ENCODE measurements at places on chromosomes 1 and 21.

DNA sequence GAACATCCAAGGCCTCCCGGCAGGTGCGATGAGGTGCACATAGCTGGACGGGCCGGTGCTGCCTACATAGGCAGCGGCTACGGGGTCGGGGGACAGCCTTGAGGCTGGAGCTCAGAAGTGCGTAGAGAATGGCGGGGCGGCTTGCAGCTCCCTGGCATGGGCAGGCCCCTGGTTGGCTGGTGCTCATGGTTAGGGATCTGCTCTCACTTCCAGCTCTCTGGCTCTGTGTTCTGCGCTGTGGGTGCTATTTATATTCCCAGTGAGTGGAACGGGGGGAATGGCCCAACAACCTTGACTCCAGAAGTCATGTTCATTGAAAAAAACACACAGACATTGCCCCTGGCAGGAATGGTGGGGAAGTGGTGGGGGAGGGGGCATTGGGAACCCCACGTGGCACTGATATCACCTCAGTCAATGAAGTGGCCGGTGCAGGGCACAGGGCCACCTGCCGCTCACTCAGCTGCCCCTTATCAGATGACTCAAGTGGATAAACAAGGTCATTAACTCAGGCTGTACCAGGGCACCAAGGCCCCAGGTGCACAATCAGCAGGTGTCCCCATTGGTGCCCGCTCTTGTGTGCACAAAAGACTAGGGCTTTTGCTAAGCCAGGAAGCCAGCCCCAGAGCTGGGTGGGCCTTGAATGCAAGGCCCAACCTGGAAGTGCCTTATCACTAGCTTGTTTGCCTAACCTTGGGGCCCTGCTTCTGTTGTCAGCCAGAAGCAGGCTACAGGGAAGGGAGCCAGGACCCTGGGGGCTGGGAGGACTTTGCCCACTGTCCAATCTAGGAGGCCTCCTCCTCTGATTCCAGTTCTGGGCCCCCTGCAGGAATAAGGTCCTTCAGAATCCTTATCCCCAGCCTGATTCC is at the start of gene NR0B2:
Gene NR0B2 (minus strand): TSS at position 222 of the 866 bp plus-strand sequence. CDS start 35 bp downstream, at position 187.
- H3K4me3 ChIP-seq = no peak within 1 kb of the TSS
- H3K27me3 ChIP-seq = no peaks in the 10 kb centered on the region
- H3K36me3 ChIP-seq = no peaks in the 10 kb centered on the region
- no peak within 1 kb of the TSS for H3K27ac ChIP-seq
- DNase-seq = no peak

GRCh38 chr1:180252638-180253536 is 22.8 kb downstream of the LHX4 start:
- no peak overlapping the region for H3K27ac ChIP-seq
- H3K4me1 ChIP-seq = no peaks in the 10 kb centered on the region
- H3K27me3 ChIP-seq = no peaks in the 10 kb centered on the region

DNA sequence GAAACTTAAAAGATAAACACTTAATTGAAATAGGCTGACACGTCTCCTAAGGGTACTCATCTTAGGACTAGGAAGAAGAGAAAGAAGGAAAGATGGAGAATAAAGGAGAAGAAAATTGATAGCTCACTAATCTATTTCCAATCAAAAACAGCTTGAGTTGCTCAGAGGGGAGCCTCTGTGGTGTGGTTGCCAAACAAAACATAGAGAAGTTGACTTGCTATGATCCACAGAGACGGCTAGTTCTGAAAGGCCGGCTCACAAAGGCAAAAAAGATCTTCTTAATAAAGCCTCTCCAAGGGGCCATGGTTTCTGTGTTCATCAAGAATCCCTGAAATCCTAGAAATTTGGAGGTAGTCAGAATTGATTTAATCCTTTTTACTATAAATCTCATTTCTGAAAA is 644.1 kb downstream of the LMO4 start:
- no peaks in the 10 kb centered on the region for H3K36me3 ChIP-seq
- H3K4me1 ChIP-seq = no peaks in the 10 kb centered on the region
- H3K4me3 ChIP-seq = no peak overlapping the region
- H3K27ac ChIP-seq = no peak overlapping the region
- no peak for DNase-seq

DNA sequence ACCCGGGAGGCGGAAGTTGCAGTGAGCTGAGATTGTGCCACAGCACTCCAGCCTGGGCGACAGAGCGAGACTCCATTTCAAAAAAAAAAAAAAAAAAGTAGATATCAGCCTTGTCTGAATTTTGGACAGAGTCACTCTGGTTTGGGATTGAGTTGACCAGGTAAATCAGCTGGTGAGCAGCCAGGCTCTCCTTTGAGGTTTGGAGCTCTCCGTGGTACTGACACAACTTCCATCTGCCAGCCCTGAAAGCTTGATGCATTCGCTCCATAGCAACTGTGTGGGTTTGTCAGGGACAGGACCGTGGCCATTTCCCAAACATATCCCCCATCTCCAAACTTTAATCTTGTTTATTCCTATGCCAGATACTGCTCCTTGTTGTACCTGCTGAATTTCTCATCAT is 155.2 kb downstream of the DMRTA2 start:
- no peaks in the 10 kb centered on the region for H3K27me3 ChIP-seq
- no peak overlapping the region for H3K4me3 ChIP-seq
- no peaks in the 10 kb centered on the region for H3K36me3 ChIP-seq
- no peak overlapping the region for H3K27ac ChIP-seq
- no peaks in the 10 kb centered on the region for H3K4me1 ChIP-seq

DNA sequence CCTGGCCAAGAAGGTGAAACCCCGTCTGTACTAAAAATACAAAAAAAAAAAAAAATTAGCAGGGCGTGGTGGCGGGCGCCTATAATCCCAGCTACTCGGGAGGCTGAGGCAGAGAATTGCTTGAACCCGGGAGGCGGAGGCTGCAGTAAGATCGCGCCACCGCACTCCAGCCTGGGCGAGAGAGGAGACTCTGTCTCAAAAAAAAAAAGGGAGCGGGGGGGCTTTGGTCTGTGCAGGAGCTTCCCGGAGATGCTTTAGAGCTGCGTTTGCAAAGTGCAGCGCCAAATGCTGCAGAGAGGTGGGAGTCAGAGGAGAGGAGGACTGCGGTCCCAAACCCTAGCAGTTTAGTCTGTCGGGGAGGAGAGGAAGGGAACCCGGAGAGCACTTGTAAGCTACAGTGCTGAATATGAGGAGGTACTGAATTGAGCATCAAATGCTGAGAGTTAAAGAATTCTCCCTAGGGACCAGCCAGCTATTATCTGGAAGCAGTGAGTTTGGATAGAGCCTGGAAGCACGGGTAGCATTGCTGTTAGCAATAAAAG is 569 bp downstream of the FALEC start:
- no peak for DNase-seq
- no peaks in the 10 kb centered on the region for H3K27me3 ChIP-seq
- H3K4me1 ChIP-seq = no peaks in the 10 kb centered on the region
- H3K4me3 ChIP-seq = peak overlapping the region; percentile 63
- no peak overlapping the region for H3K27ac ChIP-seq

- no peak for DNase-seq
- H3K36me3 ChIP-seq = no peaks in the 10 kb centered on the region
- H3K27ac ChIP-seq = no peak overlapping the region
- no peaks in the 10 kb centered on the region for H3K27me3 ChIP-seq
Observed at GRCh38 chr1:209989525-209989924, 51.5 kb downstream of the SYT14 start.

DNA sequence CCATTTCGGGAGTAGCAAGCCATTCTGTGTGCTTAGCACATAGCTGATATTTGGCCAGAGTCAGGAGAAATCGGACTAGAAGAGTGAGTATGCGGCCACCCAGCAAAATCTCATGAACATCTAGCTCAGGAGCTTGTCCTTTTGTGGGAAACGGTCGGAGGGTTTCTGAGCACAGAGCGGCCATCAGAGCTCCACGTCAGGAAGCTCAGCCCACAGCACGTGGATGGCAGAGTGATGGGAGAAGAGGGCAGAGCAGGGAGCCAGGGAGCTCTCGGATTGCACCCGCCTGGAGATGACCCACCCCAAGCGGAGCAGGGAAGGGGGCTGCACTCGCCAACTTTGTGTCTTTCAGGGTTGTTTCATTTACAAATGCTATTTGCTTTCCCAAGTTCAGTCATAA is 13.9 kb downstream of the RCAN3 start:
- H3K27me3 ChIP-seq = no peaks in the 10 kb centered on the region
- peaks cover 21% of the 10 kb centered on the region for H3K36me3 ChIP-seq
- no peak overlapping the region for H3K27ac ChIP-seq
- peaks cover 39% of the 10 kb centered on the region for H3K4me1 ChIP-seq
- DNase-seq = no peak
- no peak overlapping the region for H3K4me3 ChIP-seq

DNA sequence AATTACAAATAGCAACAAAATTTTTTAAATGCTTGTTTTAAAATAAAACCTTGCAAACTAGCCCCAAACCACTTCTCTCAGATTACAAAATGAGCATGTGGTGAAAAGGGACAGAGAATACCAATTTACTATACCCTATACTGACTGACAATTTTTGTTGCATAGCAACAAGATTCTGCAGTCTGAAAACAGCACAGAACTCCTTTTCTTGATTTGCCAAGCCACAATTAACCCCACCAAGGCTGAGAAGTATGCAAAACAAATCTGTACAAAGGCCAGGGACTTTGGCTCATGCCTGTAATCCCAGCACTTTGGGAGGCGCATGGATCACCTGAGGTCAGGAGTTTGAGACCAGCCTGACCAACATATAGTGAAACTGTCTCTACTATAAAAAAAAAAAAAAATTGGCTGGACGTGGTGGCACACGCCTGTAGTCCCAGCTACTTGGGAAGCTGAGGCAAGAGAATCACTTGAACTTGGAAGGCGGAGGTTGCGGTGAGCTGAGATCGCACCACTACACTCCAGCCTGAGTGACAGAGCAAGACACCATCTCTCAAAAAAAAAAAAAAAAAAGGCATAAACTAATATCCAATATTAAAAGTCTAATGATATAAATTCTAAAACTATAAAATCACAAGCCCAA is 21.8 kb downstream of the ENAH start:
- H3K4me3 ChIP-seq = no peak overlapping the region
- peaks cover 12% of the 10 kb centered on the region for H3K27me3 ChIP-seq
- H3K27ac ChIP-seq = no peak overlapping the region
- no peak for DNase-seq

DNA sequence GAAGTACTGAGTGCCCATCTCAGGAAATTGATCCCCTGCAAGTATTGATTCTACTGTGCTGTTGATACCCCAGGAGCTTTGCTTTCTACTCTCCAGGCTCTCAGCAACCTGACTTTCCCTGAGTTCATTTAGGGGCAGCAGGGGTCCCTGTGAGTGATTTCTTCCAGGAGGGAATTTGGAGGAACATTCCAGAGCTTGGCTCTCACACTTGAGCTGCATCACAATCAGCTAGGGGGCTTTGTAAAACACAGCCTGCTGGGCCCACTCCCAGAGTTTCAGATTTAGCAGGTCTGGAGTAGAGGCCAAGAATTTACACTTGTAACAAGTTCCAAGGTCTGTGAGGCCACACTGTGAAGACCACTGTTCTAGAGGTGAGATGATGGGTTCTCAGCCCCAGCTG is 16.1 kb upstream of the ACTL8 start:
- no peaks in the 10 kb centered on the region for H3K4me1 ChIP-seq
- H3K4me3 ChIP-seq = no peak overlapping the region
- DNase-seq = no peak
- H3K27ac ChIP-seq = no peak overlapping the region
- H3K36me3 ChIP-seq = no peaks in the 10 kb centered on the region

GRCh38 chr1:165129568-165130164 is 226.8 kb downstream of the LMX1A start:
- no peaks in the 10 kb centered on the region for H3K36me3 ChIP-seq
- no peak overlapping the region for H3K4me3 ChIP-seq
- DNase-seq = no peak
- no peaks in the 10 kb centered on the region for H3K4me1 ChIP-seq
- H3K27ac ChIP-seq = no peak overlapping the region

GRCh38 chr1:55623311-55623710 is 408.1 kb upstream of the USP24 start:
- no peak overlapping the region for H3K4me3 ChIP-seq
- H3K27me3 ChIP-seq = no peaks in the 10 kb centered on the region

GRCh38 chr1:88284666-88285366 is 399.3 kb upstream of the PKN2 start:
- no peaks in the 10 kb centered on the region for H3K4me1 ChIP-seq
- H3K27me3 ChIP-seq = no peaks in the 10 kb centered on the region
- no peaks in the 10 kb centered on the region for H3K36me3 ChIP-seq

- H3K36me3 ChIP-seq = no peaks in the 10 kb centered on the region
- no peak for DNase-seq
- peak overlapping the region; percentile 6 for H3K27ac ChIP-seq
- no peak overlapping the region for H3K4me3 ChIP-seq
- peaks cover 16% of the 10 kb centered on the region for H3K4me1 ChIP-seq
Observed at GRCh38 chr1:172679000-172679772, 20.3 kb downstream of the FASLG start.

DNA sequence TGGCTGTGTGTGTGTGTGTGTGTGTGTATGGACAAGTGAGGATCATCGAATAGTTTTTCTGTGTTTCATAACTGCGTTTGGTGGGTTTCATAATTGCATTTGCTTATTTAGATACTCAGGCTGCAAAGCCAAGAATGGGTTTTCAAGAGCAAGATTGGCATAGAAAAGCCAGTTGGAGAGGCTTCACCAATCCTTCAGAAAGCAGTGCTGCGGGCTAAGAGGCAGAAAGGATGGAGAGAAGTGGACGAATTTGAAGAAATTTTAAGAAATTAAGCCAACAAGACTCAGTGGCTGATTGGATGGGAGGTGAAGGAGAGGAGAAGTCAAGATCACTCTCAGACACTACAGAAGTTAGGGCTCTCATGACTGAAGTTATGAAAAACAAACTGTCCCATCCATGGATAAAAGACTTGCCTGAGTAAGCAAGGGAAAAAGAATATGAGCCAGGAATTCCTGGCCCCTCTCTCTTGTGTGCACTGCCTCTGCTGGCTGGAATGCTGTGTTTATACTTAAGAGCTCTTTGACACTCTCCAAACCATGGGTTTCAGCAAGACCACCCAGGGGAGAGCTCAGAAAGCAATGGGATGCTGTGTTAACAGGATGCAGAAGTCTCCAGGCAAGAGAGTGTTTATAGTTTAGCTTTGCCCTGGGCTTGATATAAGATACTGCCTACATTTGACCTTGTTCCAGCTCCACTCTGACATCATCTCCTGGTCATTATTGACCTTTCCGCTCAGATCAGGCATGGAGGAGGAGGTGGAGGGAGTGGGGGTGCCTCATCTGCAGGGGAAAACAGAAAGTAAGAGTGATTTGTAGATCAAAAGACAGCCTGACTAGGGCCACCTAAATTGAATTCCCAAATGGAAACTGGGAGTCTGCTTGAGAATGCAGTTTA is 232.0 kb upstream of the PLXNA2 start:
- no peak overlapping the region for H3K4me3 ChIP-seq
- DNase-seq = no peak
- no peaks in the 10 kb centered on the region for H3K4me1 ChIP-seq
- H3K27ac ChIP-seq = no peak overlapping the region
- H3K36me3 ChIP-seq = no peaks in the 10 kb centered on the region

DNA sequence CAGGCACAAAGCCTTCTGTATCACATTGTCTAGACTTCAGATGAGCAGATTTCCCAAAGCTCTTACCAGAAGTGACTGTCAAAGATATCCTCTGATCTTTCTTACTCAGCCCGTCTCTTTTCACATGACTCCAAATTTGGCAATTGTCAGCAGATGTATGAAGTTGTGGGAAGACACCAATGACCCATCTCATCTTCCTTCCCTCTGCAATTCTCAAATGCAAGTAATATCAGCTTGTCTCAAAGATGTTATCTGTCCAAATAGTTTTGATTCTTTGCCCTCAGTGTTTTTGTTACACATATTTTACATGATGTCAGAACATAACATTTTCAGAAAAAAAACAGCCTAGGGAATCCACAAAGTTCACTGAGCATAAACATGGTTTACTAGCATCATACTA is 45.1 kb upstream of the RGS2 start:
- H3K4me1 ChIP-seq = no peaks in the 10 kb centered on the region
- no peaks in the 10 kb centered on the region for H3K27me3 ChIP-seq
- H3K36me3 ChIP-seq = no peaks in the 10 kb centered on the region

Data from T-cell (primary cell).